GM12892 (cell line): ENCODE measurements at places on chromosomes 1 and 21.

DNA sequence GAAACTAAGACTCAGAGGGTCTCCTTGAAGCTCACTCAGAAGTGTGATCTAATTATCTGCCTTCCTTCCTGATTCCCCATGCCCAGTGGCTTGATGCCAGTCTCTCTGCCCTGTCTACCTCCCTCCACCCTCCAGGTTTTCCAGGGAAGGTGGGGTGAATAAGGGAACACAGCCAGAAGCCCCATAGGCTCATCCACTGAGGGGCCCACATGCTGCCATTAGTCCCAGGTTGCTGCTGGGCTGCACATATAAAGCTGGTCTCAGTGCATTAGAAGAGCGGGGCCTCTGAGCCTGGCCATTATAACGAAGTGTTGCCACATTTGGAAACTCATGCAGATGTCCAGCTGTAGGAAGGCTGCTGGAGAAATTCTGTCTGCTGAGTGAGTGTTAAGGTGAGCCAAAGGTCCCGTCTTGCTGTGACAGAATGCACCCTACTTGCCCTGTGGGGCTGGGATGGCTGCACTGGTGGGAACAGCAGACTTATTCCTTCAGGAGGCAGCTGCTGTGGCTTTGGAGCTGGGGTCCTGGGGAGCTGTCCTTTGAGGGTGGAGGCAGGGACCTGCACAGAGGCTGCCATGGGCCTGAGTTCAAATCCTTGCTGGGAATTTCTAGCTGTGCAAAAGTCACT is 2.9 kb downstream of the ADORA1 start:
- DNase-seq = no peak

DNA sequence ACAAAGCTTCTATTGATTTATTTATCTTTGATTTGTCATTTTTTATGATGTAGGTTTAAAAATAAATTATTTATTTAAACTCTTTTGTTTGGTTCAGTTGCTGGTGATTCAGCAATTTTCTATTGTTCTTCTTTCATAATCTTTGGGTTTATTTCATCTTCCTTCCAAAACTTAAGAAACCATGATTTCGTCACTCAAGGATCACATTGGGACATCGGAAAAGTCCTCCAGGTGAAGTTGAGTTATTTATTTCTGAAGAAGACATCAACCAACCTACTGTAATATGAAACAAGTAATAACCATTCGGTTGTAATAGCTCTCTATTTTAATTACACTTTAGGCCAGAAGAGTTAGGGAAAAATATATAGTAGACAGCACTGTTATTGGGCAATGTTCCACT is 23.0 kb upstream of the WLS start:
- DNase-seq = no peak

DNA sequence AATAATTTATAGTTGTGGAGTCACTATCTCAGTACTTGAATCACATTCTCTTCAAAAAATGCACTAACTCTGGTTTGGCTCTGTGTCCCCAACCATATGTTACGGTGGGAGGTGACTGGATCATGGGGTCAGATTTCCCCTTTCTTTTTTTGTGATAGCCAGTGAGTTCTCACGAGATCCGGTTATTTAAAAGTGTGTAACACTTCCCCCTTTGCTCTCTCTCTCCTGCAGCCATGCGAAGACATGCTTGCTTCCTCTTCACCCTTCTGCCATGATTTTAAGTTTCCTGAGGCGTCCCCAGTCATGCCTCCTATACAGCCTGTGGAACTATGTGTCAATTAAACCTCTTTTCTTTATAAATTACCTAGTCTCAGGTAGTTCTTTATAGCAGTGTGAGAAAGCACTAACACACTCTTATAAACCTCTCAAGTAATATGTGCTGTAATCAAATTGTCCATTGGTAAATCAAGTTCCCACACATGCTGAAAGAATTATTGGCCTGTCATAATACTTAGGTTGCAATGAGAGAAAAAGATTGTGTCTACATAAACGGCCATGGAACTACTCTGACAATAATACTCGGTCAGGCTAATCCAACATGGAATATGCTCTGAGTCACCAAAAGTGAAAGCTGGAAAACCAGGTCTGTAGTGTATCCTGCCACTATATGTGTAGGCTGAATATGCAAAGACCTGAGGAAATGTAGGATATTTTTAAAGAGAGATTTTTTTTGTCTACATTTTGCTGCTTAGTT is 107.5 kb downstream of the SLC44A5 start:
- DNase-seq = no peak

- no peak for DNase-seq
Observed at GRCh38 chr21:45379171-45379900, 25.6 kb upstream of the COL18A1 start.

GRCh38 chr1:164562511-164562910 is 3.5 kb downstream of the PBX1 start:
- DNase-seq = no peak

DNA sequence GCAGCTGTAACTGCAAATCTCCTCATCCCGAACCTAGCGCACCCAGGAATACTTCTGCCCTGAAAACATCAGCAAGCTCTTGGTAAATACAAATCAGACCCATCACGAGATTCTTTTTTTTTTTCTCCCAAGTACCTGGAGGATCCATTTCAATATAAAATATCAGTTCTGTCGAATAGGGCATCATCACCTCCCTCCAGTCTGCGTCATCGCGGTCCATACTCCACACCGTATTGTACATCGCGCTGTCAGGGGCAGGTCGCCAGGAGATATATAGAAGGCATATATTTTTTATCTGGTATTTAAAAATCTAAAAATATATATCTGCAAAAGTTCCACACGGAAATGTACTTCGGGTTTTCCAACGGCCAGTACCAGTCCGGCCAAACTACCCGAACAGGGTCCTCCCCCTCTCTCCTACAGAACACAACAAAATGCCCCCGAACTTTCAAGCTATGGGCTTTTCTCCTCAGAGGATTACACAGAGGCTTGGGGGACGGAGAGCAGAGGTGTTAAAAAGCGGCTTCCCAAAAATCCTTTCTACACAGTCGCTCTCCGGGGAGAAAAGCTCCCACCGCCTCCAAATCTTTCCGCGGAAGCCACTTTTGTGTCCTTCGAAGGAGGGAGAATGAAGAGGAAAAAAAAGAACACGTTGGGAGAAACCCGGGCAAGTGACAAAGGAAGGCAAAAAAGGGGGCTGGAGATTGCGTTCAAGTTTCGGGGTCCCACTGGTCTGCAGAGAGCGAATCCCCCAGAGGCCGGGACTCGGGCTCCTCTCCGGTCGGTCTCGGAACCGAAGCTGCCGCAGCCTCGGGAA is 509 bp downstream of the PIK3R3 start:
- no peak for DNase-seq

DNA sequence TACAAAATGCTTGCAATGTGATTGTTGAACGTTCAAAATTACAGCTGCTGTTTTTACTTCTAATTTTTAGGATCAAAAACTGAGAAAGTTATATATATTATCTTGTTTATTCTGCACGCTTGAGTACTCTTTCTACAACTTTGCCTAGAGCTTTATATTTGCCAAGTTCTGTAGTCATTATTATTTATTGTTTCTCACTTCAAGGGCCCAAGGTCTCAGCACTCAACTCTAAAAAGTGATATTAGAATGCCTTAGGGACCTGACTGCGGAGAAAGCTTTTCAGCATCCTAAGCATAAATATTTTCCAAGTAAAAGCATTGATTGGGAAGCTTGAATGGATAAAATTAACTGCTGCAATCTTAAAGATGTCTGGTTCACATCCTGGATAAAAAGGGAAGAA is 83.6 kb downstream of the UBE2U start:
- DNase-seq = no peak

GRCh38 chr1:180343921-180344769 is 114.1 kb downstream of the LHX4 start:
- DNase-seq = no peak

DNA sequence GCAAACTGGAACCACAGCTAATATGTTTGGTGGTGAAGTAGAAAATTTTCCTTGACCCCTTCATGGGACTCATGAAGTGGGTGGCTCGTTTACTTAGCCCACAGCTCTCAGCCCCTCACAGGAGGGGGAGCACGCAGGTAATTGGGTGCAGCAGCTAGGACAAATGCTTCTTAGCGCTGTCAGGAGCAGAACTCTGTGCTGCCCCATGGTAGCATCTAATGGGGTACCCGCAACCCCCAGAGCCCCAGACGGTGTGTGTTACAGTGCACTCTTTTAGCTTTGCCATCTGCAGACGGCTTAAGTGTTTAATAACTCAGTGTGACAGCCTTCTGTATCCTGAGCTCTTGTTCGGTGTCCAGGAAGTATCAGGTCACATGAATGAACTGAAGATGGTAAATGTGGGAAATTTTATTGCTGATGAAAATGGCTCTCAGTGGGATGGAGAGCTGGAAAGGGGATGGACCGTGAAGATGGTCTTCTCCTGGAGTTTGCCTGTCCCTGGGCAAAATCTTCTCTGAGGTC is 189.6 kb upstream of the ZRANB2 start:
- no peak for DNase-seq

DNA sequence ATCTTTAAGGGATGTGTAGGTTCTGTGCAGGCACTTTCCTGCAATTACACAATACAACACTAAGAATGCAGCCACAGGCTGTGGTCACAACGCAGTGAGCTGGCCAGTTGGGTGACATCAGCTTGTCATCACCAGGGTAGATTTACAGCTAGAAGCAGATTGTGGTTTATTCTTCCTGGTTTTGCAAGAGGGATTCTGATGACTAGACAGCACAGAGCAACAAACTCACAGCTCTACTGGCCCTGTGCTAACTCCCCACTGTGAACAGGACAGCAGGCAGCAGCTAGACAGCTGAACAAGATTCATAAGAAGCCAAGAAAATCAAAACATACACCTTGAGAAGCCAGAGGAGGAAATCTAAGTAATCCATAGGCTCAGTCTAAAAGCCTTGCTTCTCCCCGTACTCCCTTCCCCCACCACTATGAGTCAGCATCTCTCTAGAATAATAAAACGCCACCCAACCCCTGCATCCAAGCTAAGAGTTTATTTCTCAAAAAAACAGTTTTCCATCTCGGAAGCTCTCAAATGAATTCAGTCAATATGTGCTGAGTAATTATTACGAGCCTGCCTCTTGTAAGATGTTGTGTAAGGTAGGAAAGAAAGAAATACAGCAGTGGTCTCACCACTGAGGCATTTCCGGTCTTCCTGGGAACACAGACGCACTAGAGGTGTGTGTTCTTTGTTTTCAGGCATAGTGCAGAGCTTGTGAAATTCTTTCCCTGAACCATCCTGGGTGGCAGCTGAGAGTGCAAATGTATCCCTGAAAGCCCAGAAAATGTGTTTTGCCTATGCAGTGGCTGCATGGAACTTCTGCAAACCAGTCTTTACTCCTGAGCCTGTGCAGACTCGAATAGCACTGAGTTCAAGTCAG is 162.8 kb downstream of the NTPCR start:
- DNase-seq = no peak

- DNase-seq = no peak
Observed at GRCh38 chr1:91161749-91162148, 139.9 kb upstream of the ZNF644 start.

DNA sequence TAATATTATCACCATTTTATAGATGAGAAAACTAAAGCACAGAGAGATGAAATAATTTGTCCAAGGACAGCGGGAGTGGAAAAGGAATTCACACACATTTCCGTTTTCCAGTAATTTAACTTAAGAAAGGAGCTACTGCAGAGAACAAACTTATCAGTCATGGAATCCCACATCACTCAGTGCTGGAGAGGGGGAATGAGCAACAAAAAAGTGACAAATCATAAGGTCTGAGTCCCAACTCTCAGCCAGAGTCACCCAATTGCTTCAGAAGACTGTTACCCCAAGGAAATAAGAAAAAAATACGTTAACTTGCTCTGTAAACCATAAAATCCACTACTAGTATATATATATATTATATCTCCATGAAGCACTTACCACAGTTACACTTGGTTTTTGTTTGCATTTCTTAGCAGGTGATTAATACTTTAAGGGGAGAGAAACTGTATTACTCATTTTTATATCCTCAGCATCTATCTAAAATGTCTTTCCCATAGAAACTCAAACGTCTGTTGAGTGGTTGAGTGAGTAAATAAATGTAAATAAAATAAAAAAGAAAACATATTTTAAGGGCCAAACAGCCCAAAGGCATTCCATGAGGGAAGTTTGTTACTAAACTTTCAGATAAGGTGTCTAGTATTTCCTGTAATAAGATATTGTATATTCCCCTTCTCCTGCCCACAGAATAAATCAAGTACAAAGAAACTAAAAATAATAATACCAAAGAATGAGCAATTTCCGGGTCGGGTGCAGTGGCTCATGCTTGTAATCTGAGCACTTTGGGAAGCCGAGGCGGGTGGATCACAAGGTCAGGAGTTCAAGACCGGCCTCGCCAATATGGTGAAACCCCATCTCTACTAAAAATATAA is 76.8 kb downstream of the SLC45A1 start:
- no peak for DNase-seq

DNA sequence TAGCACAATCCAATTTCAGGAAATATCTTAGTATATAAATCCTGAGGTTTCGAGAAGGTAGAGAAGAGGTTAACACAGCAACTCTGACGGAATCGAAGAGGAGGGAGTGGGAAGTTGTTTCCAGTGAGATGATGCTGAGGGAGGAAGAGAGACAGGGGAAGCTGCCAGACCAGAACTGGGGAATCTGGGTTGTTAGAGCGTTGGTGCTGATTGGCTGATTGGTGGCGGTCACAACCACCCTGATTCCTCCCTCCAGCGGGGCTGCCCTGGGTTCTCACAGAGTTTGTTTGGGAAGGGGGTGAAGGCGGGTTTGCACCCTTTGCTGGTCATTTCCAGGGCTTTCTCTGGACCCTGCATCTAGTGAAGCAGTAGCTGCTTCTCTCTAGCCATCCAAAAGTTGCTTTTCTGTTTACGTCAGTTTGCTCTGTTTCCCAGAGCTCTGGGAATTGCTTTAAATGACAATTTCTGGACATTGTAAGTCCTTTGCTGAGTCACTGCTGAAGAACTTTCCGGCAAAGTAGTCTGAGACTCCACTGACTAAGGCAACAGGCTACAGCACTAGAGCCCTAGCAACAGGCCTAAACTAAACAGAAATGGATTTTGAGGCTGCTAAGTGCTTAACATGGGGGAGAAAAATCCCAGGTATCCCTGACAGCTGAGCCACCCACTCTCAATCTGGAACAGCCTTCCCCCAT is 90.1 kb downstream of the TENT5C start:
- no peak for DNase-seq

DNA sequence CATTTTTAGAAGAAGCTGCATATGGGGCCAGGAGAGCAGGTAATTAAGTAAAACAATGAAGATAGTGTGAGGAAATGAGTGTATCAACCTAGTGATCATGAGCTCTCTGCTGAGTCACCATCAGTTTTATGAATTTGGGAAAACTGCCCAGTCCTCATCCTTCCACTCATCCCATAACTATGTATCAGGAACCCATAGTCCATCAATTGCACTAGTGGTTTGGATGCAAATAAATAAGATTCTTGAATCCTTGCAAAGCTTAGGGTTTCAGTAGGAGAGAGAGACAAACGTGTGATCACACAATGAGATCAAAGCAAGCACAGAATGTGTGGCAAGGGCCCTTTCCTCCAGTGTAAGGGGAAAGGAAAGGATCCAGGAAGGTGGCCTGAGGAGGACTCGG is 145.6 kb downstream of the ZZZ3 start:
- no peak for DNase-seq

- no peak for DNase-seq
Observed at GRCh38 chr21:35309316-35309715, 260.2 kb upstream of the RUNX1 start.

DNA sequence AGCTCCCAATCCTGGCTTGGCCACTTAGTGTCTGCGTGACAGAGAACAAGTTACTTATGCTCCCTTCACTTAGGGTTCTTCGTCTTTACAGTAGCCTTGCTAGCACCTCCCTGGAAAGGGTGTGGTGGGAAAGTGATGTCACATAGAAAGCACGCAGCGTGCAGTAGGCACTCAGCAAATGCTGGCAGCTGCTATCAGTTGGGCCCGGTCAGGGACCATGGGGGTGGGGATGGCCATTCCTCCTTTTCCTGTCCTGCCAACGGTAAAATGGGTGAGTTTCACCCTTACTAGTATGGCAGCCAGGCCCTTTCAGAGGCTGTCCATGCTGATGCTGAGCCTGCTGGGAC is 6.2 kb upstream of the KCNA10 start:
- DNase-seq = no peak
